ENCODE measurements at places on chromosomes 4 and X.

GRCh38 chr4:86493460-86493859 is 100.7 kb upstream of the PTPN13 start:
- no peak for DNase-seq

DNA sequence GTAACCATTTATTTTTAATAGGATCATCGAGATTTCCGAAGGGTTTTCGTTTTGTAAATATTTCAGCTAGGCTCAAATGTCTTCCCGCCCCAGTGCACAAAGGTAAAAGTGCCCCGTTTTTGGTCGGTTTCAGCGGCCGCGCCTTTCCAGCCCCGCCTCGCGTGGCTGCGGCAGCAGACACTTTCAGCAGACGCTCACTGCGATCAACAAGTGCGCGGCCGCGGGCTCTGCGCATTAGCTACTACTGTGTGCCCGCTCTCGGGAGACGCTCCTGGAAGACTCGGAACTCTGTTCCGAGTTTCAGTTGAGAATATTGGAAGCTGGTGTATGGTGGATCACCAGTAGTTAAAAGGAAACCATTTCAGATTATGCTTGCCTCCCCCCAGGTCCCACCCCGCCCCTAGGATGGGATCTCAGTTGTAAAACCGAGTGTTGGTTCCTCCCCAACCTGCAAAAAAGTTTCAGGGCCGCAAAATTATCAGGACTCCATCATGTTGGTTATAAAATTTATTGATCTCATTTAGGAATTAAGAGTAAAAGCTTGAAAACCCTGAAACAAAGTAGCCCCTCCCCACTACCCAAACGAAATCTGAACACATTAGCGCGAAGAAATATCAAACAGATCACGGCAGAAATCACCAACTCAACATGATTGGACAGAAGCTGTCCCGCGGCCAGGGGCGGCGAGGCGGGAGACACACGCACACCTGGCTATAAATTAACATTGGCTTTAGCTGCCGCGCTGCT is 2.2 kb downstream of the SOX3 start:
- no peak for DNase-seq

DNA sequence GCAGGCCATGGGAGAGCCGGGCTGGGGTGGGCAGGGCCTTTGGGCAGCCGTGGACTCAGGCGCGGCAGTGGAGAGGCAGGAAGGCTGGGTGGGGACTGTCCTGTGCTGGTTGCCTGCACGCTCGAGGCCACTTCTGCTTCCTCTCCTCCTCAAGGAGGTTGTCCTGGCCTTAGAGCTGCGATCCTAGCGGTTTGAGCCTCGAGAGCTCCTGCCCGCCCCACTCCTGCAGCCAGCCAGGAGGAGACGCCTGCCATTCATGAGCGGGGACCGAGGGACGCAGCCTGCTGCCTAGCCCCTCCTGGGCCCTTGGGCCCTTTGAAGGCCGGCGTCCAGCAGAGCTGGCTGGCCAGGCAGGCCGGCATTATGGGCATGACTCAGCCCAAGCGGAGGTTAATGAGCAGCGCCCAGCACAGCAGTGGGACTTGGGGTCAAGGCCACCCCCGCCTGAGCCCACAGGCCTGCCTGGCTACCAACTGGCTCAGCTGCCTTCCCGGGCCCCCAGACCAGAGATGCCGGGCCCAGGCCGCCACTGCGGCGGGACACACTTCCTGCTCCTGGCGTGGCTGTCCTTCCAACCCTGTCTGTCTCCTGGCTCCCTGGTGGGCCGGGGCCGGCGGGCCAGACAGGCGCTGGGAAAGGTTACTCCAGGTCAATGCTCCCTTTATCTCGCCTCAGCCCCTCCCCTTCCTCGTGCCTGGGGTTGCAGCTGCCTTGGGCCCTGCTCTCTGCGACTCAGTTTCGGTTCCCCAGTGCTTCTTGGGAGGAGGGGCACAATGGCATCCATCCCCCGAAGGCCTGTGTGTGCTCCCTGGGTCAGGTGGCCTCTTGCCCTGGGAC is 1.8 kb downstream of the ABCD1 start:
- no peak for DNase-seq

- peak; percentile 30 for DNase-seq
These were observed 95.1 kb downstream of the USP9X start for GRCh38 chrX:41180194-41180908.

DNA sequence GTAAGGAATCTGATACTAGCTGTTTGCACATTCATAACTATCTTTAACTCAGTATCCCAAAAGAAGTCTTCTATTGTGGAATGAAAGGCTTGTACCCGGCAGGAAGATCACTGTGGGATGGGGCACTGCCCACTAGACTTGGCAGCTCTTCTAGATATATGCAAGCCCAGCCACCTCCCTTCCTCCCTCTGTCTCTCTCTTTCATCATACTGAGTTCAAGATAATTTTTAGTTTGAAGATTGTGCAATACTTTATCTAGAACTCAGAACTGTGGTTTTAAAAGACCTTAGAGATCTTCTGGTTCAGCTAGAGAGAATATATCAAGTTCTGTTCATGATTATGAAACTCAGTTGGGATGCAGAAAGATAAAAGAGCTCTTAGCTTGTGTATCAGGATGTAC is 22.5 kb upstream of the GPR34 start:
- no peak for DNase-seq

- no peak for DNase-seq
These were observed 6.5 kb upstream of the PRKG2 start for GRCh38 chr4:81221303-81222081.

DNA sequence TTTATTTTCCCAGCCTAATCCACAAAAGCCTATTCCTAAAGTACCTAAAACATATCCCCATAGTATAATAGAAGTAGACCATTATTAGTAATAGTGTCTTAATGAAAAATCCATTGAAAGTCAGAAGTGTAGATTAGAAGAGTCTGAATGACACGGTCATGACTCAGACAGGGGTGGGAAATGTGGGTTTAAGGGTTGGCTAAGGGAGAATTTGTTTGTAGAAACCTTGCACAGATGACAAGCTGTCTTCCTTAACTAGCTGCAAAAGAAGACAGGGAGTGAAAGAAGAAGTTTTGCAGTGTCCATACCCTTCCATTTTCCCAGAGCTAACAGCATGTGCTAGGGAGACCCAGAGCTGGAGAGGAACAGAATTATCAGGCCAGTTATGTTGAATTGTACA is 242.7 kb upstream of the ETNPPL start:
- DNase-seq, result no peak

Data from effector CD4-positive, alpha-beta T cell (primary cell).